ENCODE measurements at places on chromosomes 3 and 15.

GRCh38 chr3:46884929-46885328, 7.4 kb downstream of the PTH1R start:
- no peak for DNase-seq

- DNase-seq, result peak; percentile 59
Observed at GRCh38 chr3:136818191-136818768, 646 bp upstream of the SLC35G2 start.

DNA sequence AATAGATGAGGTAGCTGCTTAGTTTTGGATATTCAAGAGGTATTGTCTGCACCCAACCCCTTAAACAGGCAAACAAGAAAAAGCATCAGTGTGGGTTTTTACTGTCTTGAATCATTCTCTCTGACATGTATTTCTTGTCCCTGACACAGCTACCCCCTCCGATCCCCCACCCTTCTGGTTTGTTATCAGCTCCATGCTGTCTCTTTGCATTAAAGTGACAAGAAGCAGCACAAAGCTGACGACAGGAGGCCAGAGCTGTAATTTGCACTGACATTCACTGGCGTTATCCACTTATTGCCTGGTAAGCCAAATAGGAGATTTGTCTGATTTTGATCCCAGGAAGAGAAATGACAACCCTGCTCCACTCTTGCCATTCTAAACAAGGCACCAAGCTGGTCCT, 83.3 kb upstream of the SNRK start:
- DNase-seq, result no peak

GRCh38 chr3:49900491-49901153, 3.1 kb downstream of the MST1R start:
- DNase-seq, result peak; percentile 15

GRCh38 chr3:88936831-88937230, 170.6 kb upstream of the EPHA3 start:
- no peak for DNase-seq

GRCh38 chr15:28873006-28873405, 12.8 kb upstream of the APBA2 start:
- DNase-seq, result no peak

DNA sequence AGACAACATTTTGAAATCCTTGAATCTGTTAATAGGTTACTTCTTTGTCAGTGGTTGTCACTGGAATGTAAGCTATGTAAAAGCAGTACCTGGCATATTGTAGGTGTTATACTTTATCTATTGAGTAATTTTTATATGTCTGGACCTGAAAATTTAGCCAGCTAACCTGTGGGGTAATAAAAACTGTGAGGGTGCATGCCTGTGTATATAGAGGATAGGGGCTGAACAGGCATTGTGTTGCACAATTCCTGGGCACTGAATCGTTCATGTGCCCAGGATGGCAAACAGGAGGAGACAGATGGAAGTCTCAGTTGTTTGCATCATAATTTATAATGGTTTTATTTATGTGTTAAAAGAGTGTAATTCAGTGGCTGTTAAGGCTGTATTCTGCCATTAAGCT, 67.1 kb downstream of the ARMC8 start:
- no peak for DNase-seq

Data from fibroblast of skin of scalp (primary cell).